ENCODE measurements at places on chromosomes 13 and 19.

GRCh38 chr13:82827724-82828123, 1054.5 kb downstream of the SLITRK1 start:
- no peak for DNase-seq

DNA sequence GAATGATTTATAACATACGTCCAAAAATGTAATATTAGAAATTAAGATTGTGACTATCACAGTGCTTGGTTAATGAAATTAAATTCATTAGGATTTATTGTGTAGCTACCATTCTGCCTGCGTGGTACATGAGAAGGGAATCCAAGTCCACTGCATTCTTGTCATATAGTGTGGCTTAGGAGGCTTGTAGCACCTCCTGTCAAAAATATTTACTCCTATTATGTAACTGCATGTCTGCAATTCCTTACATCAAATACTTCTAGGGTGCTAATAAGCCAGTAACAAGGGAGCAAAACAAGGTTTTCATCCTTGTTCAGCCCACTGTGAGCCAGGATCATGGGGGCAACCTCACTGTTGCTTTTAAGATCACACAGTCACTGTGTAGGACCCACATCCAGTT, 199.0 kb downstream of the SLC7A1 start:
- no peak for DNase-seq

- DNase-seq = no peak
Observed at GRCh38 chr13:51596541-51596940, 12.3 kb downstream of the WDFY2 start.

DNA sequence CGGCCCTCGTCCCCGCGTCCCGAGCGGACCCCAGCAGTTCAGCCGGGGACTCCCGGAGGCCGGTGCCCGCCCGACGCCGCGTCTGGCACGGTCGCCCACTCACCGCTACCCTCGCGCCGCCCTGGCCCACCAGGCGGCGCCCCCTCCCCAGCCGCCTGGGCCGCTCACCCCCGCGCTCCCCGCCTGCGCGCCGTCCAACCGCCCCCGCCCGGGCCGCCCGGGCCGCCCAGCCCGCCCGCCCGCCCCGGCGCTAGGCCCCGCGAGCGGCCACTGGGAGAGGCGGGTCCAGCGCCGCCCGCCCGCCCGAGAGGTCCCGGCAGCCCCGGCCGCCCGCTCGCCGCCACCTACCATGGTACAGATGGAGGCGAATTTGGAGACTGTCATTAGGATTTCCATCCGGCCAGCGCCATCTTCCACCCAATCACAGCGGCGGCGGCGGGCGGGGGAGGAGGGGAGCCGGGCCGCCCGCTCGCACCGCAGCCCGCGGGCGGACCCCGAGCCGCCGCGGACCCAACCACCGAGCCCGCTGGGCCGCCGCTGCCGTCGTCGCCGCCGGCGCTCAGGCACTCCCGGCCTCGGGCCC, at the start of gene USP12:
USP12 (minus strand) TSS at position 568 of the 583 bp plus-strand sequence; CDS start at position 396, 172 bp downstream.
- DNase-seq = no peak

DNA sequence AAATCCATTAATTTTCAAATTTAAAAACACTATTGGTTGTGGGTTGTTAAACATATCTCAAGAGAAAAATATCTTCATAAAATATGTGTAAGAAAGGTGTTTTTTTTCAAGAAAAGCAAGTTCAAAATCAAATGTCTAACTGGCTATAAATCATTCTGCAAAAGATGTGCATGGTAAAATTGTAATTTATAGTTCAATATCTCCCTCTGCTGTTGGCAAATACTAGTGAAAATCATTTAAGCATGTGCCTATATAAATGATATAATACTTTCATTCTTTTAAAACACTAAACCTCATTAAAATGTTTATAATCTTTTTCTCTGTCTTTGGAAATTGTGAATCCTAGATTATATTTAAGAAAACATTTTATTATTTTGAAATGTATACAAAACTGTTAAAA, 17.2 kb upstream of the SLITRK6 start:
- no peak for DNase-seq

DNA sequence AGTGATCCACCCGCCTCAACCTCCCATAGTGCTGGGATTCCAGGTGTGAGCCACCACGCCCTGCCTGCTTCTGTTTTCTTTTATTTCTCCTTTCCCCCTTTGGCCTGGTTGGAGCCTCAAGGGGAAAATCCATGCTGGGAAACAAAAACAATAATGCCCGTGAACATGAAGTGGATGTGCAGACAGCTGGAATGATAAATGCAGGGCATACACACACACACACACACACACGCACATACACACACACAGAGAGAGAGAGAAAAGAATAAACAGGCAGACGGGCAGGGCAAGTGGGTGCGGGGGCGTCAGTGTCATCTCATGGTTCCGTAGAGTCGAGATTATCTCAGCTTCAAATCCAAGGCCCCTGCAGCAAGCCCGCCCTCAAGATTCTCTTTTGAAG, 4.4 kb upstream of the PLEKHF1 start:
- no peak for DNase-seq

DNA sequence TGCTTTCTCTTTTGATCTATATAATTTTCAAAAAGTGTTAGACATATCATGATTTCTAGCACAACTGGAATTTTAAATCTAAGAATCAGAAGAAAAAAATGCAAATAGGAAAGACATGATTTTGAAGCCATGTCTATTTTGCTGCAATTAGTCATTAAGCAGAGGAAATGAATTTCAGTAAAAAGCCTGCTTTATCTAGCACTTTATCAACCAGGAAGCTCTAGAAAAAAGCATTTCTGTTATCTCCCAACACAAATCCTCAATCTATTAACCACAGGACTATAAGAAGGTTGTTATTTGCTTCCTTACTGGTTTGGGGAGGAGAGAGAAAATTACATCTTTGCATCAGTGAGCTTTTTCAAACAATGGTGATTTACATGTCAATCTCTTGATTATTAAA, 716.7 kb downstream of the DIAPH3 start:
- DNase-seq = no peak

DNA sequence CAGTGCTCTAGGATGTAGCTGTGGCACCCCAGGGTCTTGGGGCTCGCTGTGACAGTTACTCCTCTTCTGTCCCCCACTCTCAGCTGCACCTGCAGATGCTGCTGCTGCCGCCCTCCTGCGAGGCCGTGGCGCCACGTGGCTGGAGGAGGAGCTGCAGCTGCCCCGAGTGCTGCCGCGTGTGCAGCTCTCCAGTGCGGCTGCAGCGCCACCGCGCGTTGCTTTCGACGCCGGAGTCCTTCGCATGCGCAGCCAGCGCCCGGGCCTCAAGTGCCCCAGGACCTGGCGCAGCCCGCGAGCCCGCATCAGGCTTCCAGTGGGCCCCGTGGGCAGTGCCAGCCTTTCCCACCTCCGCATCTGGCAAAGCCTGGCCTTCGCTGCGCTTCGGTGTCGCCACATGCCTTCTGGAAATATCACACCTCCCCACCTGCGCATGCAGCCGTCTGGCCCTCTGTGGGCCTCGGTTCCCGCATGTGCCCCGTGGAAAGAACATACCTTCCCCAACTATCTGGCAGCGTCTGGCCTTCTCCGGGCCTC, 692 bp upstream of the ZNF580 start:
- no peak for DNase-seq

GRCh38 chr13:51862957-51863356, 1.2 kb downstream of the CCDC70 start:
- no peak for DNase-seq

DNA sequence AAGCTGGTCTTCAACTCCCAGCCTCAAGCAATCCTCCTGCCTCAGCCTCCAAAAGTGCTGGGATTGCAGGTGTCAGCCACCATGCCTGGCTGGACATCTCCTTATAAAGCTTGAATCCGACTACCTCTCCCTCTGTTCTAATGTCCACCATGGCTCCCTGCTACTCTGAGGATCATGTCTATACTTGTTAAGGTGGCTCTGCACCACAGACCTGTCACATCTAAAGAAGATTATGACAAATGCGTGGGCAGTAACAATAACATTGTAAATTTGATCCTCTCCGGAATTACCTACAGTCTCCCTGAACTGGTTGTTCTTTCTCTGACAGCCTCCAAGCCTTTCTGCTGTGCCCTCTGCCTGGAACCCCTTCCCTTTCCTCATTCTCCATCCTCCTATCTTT, 1.8 kb downstream of the NXNL1 start:
- no peak for DNase-seq
